CD14-positive monocyte (primary cell): ENCODE measurements at places on chromosomes 3 and 15. TPM values are rescaled to one million over a fixed set of nuclear protein-coding genes. Genes with fewer than 3 reads are reported as not detected.

- no peak for DNase-seq
These were observed 2.9 kb upstream of the EPHA3 start for GRCh38 chr3:89104499-89104898.

- DNase-seq = no peak
These were observed 87.2 kb upstream of the SLC4A7 start for GRCh38 chr3:27571345-27571744.

- DNase-seq = no peak
These were observed 23.5 kb upstream of the ATP10A start for GRCh38 chr15:25886498-25887140.

- peak; percentile 97 for DNase-seq
These were observed 173.8 kb upstream of the TLE3 start for GRCh38 chr15:70271422-70272088.

DNA sequence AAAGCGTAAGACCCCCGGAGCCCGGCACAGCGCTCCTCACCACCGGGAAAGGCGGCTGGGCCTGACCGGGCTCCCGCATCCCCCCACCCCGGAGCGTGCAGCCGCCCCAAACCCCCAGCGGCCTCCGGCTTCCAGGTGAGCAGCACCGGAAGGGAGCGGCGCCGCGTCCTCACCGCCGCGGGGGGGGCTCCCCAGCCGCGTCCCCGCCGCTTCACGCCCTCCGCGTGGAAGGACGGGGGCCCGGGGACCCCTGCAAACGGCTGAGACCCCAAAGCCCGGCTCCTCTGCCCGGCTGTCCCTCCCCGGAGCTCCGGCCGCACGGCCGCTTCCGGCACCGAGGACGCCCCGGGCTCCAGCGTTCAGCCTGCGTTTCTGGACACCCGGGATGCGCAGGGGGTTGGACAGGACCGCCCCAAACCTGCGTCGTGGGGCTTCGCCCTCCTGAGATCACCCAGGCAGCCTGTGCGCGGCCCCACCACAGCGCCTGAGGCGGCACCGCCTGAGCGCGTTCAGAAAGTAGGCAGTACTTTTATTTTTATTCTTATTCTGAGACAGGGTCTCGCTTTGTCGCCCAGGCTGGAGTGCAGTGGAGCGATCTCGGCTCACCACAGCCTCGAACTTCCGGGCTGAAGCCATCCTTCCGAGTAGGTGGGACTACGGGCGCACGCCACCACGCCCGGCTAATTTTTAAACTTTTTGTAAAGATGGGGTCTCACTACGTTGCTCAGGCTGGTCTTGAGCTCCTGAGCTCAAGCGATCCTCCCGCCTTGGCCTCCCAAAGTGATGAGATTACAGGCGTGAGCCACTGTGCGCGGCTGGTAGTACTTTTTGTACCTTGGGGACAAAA is 51.6 kb upstream of the BLM start:
- DNase-seq = peak; percentile 26

GRCh38 chr15:87597346-87598052 is 659.0 kb downstream of the NTRK3 start:
- no peak for DNase-seq

DNA sequence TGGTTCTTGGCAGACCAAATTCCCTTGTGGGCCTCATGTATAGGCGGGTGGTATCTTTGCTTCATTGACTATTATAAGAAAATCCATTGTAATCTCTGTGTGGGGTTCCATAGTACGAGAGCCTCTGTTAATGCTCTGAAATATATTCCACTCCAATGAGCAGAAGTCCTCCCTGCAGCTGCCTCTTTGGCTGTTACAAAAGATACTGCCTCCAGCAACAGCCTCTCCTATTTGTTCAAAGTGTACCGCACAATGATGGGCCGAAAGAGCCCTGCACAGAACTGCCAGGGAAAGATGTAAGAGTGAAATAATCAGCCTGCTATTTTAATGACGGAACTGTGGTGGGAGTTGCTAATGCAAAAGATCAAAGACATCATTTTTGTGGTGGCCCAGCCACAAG is 48.9 kb downstream of the GRK7 start:
- DNase-seq = no peak

DNA sequence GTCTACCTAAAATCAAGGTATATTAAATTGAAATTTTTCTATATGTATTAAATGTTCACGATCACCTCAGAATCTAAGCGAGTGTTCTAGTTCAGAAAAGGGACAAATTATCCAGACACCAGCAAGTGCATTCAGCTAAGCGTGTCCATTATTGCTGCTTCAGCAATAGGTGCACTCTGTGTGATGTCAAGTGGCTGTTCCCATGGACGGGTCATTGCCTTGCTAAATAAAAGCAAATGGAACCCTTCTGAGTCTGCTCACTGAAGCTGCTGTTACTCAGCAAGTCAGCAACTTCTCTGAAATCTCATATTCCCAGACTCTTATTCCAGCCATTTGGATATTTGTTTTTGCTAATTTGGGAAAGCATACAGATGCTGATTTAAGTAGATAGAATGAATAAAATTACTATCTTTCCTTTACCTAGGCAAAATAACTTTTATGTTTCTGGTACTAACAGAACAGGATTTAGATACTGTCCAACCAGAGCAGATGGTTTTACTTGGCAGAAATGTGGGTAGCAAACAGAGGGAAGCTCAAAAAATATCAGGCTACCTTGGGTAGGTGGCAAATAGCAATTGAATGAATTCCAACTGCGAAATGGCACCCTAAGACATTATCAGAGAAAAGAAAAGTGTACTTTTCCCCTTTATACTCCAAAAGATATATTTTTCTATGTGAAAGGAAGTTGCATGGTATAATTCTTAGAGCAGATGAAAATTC is 407.0 kb downstream of the GAP43 start:
- DNase-seq = no peak

DNA sequence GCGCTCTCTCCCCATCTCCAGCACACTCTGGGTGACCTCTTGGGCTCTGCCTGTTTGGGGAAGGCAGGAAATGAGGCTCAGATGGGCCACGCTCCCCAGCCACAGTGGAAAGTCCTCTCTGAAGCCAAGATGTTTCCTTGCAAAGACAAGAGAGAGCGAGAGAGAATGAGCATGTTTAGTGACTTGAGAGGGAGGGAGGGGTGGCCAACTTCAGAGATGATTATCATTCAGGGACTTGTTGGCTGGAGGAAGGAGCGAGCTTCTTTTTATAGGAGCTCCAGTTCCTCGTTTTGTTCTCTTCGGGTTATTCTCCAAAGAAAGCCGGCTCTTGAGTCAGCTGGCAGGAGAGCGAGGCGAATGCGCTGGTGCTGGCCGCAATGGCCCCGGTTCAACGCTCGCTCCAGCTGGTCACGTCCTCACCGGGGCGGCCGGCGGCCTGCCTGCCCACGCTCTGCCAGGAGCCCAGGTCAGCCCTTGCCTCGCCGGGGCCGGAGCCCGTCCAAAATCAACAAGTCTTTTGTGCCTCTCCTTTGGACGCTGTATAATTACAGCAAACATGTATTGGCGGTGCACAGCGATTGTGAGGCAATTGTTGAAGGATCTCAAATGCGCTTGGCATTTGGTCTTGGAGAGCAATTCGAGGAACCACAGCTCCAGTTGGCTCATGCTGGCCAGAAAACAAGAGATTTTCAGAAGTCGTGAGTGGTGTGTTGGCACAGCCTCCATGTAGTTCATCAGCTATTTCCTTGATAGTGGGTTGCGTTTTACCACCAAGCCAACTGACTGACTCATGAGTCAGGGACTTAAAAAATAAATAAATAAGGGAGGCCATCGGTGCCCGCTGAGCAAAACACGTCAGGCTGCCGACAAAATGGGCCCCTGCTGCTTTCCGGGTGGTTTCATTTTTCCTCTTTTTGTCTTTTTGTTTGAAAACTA is 288.6 kb downstream of the UACA start:
- peak; percentile 91 for DNase-seq

DNA sequence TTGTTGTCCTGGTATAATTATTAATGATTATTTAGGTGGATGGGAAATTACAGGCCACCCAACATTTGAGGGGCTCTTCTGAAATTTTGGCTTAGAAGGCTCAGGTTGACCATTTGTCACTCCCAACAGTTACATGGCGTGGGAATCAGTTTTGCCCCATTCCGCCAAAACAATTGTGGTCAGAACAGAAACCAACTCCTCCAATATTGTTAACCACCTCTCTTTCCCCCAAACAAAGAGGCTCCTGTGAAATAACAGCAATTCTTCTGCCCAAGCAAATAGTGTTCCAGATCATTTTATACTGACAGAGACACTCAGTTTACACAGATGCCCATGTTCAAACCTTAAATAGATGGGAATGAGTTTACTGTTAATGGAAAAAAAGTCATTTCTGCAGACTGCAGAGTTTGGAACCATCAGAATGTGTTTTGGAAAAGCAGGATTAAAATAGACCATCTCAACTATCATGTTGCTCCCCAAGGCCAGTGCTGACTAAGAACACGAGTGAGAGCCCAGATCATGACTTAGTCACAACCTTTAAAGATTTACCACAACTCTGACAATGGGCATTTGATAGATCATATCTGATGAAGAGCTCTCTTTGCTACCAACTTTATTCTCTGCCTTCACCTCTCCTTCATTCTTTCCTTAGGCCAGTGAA is 102.1 kb downstream of the DUT start:
- no peak for DNase-seq

- no peak for DNase-seq
These were observed 244.7 kb upstream of the NR2E3 start for GRCh38 chr15:71565631-71566160.

DNA sequence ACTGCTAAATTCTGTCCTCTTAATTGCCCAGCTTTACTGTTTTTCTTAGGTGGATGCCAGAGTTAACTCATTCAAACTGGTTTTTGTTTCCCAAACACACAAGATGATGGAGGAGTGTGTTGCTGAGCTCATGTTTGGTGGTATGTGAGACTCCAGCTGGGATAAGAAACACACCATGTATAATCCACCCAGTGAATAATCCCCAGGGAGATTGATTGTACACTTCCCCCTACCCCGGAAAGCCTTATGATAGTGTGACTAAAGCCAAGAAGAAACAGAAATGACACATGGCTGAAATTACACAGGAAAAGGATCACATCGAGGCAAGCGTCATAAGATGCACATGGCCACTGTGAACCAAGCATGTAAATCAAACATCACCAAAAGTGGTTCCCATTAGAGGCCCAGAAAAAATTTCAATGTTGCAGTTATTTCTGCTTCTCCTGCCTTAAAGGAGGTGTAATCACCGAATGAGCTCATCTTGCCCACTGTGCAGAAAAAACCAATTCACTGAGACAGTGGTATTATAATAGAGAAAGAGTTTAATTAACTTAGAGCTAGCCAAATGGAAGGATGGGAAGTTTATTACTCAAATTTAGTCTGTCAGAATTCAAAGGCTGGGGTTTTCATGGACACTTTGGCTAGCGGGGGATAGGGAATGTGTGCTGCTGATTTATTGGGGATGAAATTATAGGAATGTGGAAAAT is 56.7 kb upstream of the MAGI1 start:
- no peak for DNase-seq

DNA sequence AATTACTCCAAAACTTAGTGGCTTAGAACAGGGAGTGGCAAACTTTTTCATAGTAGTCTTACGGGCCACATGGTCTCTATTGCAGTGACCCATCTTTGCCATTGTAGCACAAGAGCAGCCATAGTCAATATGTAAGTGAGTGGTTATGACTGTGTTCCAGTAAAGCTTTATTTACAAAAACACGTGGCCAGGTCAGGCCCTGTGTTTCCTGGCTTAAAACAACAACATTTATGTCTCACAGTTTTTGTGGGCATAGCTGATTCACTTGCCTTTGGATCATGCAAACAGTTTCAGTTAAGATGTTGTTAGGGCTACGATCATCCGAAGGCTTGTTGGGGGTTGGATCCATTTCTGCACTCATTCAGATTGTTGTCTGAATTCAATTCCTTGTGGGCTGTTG is 103.8 kb downstream of the CHCHD6 start:
- DNase-seq = no peak

DNA sequence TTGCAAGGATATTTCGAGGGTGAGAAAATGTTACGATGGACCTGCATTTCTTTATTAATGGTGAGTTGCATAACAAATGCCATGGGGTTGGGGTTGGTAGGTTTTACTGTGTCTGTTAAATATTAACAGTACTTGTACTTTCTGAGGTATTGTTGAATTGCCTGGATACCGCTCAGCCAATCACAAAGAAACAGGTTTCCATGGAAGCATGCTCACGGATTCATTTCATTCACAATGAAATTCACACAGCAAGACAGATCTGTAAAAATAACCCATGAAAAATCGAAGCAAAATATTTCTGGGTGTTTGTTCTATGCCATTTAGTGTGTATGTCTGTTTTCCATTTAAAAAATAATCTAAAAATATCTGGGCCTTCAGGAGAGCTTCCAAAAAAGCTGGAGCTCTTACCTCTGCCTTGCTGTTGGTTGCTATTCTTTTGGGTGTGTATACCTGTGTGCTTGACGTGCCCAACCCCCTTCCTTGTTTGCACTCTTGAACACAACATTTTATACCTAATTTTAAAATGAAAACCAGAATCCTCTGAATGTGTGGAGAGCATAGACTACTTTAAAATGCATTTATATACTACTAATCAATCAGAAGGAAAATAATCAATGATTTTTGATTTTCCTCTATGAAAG is 479.8 kb upstream of the TBL1XR1 start:
- no peak for DNase-seq

DNA sequence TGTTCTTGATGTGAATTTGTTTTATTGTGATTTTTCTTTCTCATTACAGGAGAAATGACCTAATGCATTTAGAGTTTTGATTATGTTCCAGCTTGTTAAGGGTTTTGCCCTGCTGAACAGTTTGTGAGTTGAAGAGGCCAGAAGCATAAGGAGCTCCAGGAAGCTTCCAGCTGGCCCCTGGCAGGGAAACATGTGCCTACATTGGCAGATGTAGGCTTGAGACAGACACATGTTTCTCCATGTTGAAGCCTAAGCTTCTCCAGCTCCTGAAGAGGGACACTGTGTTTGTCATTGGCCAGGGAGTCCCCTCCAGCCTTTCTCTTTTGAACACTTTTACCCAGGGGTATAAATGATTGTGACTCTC is 88.4 kb downstream of the ASB7 start:
- no peak for DNase-seq

GRCh38 chr3:8854656-8855055 is 85.2 kb upstream of the OXTR start:
- DNase-seq = no peak

DNA sequence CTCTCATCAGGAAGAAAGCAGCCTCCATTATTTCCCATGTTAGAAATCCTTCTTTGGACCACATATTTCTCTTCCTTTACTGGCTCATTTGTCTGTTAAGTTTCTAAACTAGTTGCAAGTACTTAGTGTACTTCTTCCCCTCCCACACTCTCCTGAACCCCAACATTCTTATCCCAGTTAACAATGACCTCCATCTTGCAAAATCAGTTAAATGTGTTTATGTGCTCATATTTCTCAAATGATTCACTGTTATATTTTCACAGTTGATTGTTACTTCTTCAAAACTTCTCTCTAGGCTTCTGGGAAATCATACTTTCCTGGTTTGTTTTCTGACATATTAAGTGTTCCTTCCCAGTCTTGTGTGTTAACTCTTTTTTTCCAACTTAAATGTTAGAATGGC is 856.9 kb downstream of the EPHA3 start:
- DNase-seq = no peak

Gene TMEM212
- not detected for polyA plus RNA-seq

Gene GNB5
- 5.4 TPM for polyA plus RNA-seq

Gene C15orf40
- 25.7 TPM for polyA plus RNA-seq

Gene DPPA2
- not detected for polyA plus RNA-seq

Gene FRMD5
- polyA plus RNA-seq = not detected

Gene STRIT1
- polyA plus RNA-seq = not detected in 2 replicates

Gene SERINC4
- polyA plus RNA-seq = 0.70 TPM

Gene MNS1
- 0.03 TPM in 1 of 2 replicates, not detected in the other for polyA plus RNA-seq
